ENCODE measurements at places on chromosomes 7 and 10. TPM values are rescaled to one million over a fixed set of nuclear protein-coding genes. Genes with fewer than 3 reads are reported as not detected.

Gene CCDC136
- total RNA-seq: 6.7 TPM

Gene TUBB8
- 1.3 TPM for total RNA-seq

Gene OLAH
- total RNA-seq: 2.0 TPM

Gene SYT15
- total RNA-seq: 1.2 TPM

Gene ASZ1
- total RNA-seq: not detected

Gene NYAP1
- total RNA-seq: 0.36 TPM

Gene ANKRD16
- total RNA-seq: 9.5 TPM

Gene LRRTM3
- not detected for total RNA-seq

Gene LDB3
- total RNA-seq: 0.32 TPM

Gene TWIST1
- total RNA-seq: 3.4 TPM

Gene TEX36
- total RNA-seq: not detected

Gene CYP2C18
- total RNA-seq: not detected

Gene PAX4
- not detected for total RNA-seq

Gene CPA2
- not detected for total RNA-seq

Gene GPR85
- not detected for total RNA-seq

Gene CRYGN
- total RNA-seq: 0.61 TPM

GRCh38 chr10:97336006-97336405, 1.5 kb upstream of the FRAT2 start:
- peak; percentile 18 for DNase-seq

- DNase-seq: no peak
Measured at GRCh38 chr10:52746169-52746568, 26.4 kb downstream of the MBL2 start.

GRCh38 chr10:132654121-132654571, 116.6 kb downstream of the INPP5A start:
- no peak for DNase-seq

DNA sequence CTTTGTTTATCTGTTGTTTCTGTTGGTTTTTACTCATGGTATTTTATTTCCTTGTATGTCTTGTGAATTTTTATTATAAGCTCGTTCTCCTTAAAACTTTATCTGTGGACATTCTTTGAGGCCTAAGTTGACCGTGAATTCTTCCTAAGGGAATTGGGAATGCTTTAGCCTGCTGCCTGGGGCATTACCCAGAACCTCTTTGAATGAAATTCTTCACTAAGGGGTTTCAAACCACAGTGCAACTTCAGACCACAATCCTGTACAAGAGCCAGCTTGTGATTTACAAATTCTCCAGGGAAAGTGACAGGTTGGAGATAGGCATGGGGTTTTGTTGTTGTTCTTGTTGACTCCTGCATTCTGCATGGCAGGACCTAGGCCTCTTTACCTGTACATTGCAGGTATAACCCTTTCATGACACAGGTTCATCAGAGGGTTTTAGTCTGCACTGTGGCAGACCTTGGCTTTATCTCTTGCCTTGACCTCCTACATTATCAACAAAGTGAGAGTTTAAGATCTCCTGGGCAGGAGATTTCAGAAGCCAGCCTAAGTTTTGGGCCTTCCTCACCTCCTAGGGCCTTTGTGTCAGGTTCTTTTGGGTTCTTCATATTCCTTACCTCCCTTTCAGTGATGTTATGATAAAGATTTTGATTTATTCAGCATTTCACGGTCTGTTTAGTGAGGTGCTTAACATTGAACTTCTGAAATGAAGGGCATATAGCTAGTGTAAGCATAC, 70.2 kb downstream of the ABCC2 start:
- DNase-seq: no peak

DNA sequence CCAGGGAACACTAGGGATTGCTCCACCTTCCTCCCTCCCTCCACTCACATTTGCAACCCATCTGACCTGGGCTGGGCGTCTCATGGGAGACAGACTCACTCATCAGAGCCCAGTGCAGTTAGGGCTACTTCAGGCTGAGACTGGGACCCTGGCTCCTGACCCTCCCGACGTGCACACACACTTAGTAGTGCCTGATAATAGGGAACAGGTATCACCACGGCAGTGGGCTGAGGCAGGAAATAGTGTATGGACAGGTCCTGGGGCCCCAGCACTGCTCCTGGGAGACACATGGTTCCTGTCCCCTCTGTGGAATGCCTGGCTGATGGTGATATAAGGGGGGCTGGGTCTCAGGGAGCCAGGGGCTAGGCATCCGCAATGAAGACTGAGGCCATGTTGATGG, 14.3 kb downstream of the AQP1 start:
- DNase-seq: no peak

DNA sequence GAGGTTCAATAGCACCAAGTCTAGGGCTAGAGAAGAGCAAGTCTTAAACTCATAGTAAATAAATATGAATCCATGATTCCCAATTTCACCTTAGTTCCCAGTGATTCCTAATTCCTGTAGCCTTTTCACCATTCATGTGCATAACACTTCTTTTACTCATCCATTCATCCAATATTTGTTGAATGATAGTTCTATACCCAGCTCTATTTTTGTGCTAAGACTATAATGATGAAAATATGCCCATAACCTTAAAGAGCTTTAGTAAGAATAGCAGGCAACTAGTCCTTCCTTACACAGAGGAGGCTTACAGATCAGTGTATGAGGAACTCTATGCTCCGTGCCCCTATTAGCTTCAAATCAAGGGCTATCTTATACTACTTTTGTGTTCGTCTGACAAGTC, 280.2 kb upstream of the CHRM2 start:
- no peak for DNase-seq

- DNase-seq: no peak
Measured at GRCh38 chr10:88039496-88040200, 176.2 kb downstream of the PTEN start.

DNA sequence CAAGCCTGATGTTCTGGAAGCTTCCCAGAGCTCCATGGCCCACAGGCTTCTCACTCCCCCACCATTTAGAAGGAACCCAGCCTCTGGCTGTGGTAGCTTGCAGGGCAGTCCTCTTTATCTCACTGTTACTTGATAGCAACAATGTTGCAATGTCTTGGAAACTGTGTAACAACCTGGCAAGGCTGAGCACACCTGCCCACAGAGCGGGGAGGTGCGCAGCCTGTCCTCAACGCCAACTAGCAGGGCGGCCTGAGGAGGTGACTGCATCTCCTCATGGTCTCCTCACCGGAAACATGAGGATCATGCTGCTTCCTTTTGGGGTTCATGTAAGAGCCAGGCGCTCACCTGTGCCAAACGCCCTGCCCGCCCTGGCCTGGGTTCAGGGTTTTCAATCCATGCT, 43.7 kb upstream of the INSIG1 start:
- DNase-seq: no peak

GRCh38 chr7:135905858-135906257, 71.3 kb downstream of the MTPN start:
- no peak for DNase-seq

DNA sequence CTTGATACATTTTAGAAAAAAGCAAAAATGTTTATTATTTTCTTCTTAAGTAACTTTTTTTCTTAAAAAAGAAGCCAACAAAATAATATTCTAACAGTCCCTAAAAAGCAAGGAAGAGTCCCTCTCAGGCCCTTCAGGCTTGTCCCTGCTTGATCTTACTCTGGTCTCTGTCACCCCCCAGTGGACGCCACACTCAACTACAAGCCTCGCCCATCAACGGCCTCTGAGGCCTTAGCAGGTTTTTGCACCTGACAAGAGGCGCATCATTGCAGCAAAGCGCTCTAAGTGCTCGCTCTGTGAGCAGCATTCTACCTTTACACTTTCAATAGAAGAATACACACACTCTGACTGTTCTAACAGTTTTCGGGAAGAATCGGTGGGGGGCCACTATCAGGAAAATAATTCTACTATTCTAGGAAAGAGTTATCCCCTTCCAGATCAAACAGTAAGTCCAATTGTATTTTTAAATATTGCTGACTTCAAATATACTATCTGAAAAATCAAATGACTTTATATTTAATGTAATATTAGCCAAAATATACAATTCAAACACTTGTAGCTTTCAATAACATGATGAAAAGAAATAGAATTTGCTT, 139.2 kb downstream of the USP6NL start:
- DNase-seq: peak; percentile 51

DNA sequence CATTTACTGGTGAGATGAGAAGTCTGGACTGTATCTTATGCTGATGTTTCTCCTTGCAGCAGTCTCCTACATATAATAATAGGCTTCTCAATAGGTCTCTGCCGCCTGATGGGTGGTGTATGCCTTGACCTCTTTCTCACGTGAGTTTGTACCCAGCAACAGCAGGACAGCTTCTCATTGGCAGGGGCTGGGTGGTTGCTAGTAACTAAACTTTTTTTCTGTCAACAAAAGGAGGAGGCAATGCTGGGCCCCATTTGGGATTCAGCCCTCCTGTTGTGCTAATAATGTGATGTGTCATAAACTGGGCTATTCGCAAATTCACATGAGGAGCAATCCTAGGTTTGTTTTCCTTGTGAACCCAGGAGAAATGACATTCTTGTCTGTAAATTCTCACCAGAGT, 533.6 kb downstream of the GATA3 start:
- no peak for DNase-seq

DNA sequence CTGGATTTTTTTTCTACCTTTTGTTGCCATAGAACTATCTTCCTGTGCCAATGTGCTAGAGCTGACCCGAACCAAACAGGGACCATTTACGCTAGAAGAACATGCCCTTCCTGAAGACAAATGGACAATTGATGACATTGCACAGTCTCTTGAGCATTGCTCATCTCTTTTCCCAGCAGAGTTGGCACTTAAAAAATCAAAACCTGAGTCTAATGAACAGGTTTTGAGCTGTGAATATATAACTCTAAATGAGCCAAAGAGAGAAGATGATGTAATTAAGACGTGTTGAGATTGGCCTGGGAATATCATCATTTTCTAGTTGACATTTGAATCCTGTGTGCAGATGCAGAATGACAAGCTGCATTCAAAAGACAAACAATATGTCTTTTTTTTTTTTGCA, 37.1 kb downstream of the TRUB1 start:
- DNase-seq: no peak

DNA sequence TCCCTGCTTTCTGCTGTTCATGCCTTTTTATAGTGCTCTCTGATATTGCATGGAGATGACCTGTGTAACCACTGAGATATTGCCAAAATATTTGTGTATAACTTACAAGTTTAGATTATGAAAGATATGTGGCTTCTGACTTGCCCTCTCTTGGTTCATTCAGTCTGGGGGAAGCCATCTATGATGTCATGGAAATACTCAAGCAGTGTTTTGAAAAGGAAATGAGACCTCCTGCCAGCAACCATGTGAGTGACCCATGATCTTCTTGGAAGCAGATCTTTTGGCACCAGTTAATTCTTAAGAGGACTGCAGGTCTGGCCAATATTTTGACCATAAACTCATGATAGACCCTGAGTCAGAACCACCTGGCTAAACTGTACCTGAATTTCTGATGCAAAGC, 183.0 kb downstream of the THSD7A start:
- no peak for DNase-seq

GRCh38 chr10:112535531-112535951, 88.5 kb downstream of the VTI1A start:
- DNase-seq: no peak

- no peak for DNase-seq
Measured at GRCh38 chr7:7251742-7252141, 69.4 kb downstream of the C1GALT1 start.

GRCh38 chr10:113335592-113335991, 217.3 kb upstream of the HABP2 start:
- no peak for DNase-seq

DNA sequence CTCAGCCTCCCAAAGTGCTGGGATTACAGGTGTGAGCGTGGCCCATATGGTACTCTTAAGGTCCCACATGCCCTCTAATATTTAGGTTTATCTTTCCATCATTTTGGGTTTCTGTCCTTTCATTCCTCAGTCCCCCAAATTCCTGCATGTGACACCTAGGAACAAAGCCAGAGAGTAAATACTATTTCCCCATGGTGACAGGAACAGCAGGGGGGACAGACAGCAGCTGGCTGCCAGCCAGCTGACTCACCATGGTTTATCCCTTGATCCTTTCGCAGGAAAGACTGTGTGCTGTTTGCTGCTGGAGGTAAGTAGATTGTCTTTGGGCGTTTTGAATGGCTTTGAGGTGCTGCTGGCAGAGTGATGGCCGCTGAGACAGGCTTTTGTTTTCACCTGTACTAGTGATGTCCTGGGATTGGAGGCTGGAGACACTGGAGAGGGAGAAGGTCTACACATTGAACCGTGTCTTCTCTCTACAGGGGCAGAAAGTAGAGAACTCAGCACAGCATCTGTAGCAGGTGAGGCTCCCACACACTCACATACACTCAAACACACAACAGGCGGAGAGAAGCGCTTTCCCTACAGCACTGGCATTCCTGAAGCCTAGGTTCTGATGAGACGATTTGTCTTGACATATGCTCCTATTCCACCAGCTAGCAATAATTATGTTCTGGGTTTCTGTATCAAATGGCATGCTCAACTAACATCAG, 83.7 kb upstream of the EFCAB10 start:
- no peak for DNase-seq

DNA sequence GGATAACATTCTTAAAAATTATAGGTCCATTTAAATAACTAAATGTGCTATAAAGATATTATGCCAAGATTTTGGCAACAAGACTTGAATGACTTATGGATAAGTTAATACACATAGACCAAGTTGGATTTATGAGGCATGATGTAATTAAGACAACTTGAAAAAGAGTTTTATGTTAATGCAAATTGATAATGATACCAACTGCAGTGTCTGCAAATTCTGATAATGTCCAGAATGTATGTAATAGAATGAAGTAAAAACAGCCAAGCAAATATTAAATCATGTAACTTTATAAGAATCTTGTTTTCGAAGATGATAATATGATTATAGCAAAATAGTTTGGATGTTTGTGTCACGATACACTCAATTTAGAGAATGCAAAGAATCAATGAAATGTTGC, 868.3 kb downstream of the DNAJB9 start:
- DNase-seq: no peak

DNA sequence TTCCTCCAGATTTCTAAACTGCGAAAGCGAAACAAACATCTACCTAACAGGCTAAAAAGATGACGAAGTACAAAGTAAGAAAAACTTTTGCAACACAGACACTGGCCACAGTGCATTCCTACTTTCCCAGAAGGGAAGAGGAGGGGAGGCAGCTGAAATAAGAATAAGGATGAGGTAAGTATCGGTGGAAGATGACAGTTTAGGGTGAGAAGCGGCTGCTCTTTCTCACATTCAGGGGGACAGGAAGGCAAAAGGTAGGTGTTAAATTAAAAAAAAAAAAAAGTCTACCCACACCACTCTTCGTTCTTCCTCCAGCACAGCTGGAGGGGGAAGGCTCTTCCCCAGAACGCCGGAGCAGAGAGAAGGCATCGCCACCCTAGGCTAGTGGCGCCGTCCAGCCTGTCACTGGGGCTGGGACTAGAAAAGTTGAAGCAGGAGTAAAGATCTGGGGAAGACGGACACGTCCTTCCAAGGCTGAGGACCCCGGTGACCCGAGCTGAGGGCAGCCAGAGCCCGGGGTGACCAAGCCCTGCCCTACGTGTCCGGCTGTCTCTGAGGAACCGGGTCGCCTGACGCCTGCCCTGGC, 846 bp downstream of the DNAJC1 start:
- DNase-seq: no peak

DNA sequence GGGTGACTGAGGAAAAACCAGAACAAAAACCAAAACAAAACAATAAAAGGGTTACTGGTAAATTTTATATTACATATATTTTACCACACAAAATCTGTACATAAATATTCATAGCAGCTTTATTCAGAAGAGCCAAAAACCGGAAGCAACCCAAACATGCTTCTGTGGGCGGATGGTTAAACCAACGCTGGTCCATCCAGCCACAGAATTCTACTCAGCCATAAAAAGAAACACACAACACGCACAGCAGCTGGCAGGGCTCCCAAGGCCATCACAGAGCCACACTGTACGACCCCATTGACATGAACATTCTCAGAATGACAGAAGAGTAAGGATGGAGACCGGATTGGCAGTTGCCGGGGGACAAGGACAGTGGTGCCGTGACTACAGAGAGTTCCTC, 83.6 kb downstream of the PROSER2 start:
- DNase-seq: no peak
